Left lobe of liver (tissue), 2 donors: ENCODE measurements at places on chromosomes 6 and 20. TPM values are rescaled to one million over a fixed set of nuclear protein-coding genes. Genes with fewer than 3 reads are reported as not detected.

Gene GPR6
- total RNA-seq = not detected

Gene EGFL8
- 6.3 TPM for total RNA-seq

Gene PDYN
- not detected for total RNA-seq

Gene SAPCD1
- total RNA-seq = 0.73 TPM

Gene CDSN
- not detected for total RNA-seq

Gene CST2
- not detected for total RNA-seq

Gene TRIM31
- not detected for total RNA-seq
